ENCODE measurements at places on chromosomes 4 and X.

- peak; percentile 24 for DNase-seq
Observed at GRCh38 chr4:42397635-42398170, 415 bp downstream of the SHISA3 start.

DNA sequence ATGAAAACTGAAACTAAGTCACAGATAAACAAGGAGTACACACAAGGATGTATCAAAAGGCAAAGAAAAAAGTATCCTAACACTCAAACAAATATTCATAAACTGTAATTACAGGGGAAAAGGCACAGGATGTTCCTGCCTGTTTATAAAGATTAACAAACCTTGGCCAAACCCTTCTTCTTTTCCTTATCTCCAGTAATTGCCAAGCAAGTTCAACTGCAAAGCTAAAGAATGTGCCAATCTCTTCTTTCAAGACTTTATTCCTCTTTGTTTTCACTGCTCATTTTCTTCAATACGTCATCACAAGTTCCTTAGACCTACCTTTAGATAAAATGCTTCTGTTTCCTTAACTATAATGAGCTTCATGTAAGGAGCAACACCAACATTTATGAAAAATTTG is 171.2 kb downstream of the AMELX start:
- DNase-seq = no peak

- DNase-seq = no peak
Observed at GRCh38 chrX:23656684-23657083, 10.6 kb upstream of the PRDX4 start.

DNA sequence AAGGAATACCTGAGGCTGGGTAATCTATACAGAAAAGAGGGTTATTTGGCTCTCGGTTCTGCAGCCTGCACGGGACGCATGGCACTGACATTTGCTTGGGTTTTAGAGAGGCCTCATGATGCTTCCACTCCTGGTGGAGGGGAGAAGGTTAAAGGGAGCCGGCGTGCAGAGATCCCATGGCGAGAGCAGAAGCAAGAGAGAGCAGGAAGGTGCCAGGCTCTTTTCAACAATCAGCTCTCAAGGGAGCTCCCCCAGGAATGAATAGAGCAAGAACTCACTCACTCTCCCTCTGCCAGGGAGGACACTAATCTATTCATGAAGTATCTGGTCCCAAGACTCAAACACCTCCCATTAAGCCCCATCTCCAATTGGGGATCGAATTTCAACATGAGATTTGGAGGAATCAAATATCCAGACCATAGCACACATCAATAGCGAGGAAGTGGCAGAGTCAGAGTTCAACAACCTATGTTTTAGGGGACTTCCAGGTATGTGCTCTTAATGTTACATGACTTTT is 109.8 kb downstream of the SORBS2 start:
- no peak for DNase-seq

GRCh38 chr4:141013899-141014298 is 119.4 kb downstream of the RNF150 start:
- DNase-seq = no peak

DNA sequence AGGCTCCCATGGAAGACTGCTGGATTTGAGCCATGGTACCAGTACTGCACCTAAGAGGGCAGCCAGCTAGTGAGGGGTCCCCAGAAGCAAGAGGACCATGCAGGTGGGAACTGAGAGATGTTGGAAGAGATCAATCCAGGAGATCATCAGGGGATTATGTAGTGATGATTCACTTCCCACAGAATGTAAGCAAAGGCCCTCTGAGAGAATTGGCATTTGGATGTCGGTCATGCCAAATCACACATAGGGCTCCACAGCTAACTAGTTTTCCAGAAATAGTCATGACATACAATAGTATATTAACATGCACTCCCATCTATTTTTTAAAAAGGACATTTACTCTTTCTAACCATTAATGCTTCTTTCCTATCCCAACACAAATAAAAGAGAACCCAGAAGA is 112.5 kb downstream of the RASGEF1B start:
- no peak for DNase-seq

DNA sequence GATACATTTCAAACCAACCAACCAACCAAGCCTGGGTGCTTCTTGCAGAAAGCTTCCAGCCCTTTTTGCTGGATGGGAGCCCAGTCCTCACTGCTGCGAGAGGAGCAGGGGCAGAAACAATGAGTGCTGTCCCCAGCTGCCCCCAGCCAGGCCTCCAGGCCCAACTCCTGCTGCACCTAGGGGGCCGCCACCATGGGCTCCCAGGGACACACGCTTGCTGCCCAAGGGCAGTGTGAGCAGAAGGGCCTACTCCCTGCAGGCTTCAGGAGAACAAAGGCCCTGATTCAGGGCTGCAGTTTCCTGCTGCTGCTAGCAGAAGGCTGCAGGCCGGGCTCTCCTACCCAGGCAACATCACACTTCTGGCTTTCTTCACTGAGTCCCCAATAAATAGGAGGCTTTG is 37.7 kb upstream of the ENPP6 start:
- DNase-seq = peak; percentile 45

Measured in brain (organoid and tissue), 16 donors.